ENCODE measurements at places on chromosomes 1 and 21. TPM values are rescaled to one million over a fixed set of nuclear protein-coding genes. Genes with fewer than 3 reads are reported as not detected.
A peak's percentile ranks its signal among the peaks of the same experiment; 100 is the strongest.

GRCh38 chr21:20647607-20648006 lies 350.6 kb upstream of the NCAM2 start:
- DNase-seq = no peak

- no peak for DNase-seq
These were observed 49.1 kb downstream of the ATP2B4 start for GRCh38 chr1:203675596-203676347.

GRCh38 chr1:53379662-53380002 lies 51.8 kb upstream of the LRP8 start:
- no peak for DNase-seq

- DNase-seq = no peak
These were observed 304.9 kb upstream of the DUSP10 start for GRCh38 chr1:222046684-222047263.

GRCh38 chr1:116397728-116398127 lies 24.7 kb downstream of the ATP1A1 start:
- no peak for DNase-seq

DNA sequence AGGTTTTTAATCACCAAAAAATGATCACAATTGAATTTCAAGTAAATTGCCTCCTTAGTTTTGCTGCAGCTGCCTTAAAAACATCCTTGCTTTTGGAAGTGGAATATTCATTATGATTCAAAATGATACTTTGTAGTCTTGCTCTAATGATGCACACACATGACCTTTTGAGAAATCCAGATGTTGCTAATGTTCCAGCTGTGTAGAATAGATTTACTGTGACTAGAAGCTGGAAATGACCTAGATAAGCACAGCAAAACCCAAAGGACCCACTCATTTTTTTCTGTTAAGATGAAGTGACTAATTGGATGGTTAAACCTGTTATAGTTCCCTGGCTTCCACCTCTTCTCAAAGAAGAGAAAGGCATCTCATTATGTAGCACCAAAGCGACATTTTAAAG lies 64.6 kb upstream of the RALGPS2 start:
- DNase-seq = no peak

- peak; percentile 90 for DNase-seq
These were observed 80.3 kb downstream of the SELENOF start for GRCh38 chr1:86833461-86834215.

DNA sequence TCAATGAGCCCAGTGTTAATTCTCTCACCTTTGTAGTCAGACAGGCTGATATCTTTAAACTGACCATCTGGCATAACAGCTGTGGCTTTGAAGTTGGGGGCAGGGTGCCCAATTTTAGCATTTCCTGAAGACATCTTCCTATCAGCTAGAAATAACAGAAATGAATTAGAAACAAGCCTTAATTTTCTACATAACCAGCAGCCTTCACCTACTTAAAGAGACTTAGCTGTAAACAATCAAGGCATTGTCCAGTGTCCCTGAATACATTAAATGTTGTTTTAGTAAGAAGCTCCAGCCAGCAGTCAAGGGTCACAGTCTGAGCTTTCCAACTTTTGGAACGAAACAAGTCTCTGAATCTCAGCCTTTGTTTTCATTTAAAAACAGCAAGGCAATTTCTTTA lies 2.8 kb downstream of the PRDX1 start:
- DNase-seq = peak; percentile 70

DNA sequence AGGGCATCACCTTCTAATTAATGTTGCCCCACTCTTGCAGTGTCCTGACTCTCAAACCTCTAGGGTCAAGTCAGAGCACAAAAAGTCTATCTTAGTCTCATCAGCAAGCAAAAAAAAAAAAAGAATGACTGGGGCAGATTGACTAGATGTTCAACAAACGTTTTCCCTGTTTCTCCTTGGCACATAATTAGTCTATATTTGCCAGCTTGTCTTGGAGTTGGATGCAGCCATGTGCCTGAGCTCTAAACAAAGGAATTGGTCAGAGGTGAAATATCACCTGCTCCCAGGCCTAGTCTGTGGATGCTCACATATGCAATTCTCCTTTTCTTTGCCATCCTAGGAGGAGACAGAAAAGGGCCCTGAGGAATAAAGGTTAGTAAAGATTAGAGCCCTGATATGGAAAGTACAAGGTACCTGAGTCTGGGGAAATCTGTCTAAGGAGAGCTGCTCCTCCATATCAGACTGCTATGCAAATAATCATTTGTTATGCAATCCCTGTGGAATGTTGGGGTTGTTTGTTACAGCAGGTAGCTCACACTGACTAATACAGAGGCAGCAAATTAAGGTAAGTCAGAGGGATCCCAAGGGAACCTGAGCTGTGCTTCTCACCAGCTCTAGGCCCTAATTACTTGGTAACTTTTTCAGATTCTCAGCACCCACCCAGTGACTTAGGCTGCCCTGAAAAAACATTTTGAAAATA lies 130.8 kb downstream of the BRINP2 start:
- no peak for DNase-seq

DNA sequence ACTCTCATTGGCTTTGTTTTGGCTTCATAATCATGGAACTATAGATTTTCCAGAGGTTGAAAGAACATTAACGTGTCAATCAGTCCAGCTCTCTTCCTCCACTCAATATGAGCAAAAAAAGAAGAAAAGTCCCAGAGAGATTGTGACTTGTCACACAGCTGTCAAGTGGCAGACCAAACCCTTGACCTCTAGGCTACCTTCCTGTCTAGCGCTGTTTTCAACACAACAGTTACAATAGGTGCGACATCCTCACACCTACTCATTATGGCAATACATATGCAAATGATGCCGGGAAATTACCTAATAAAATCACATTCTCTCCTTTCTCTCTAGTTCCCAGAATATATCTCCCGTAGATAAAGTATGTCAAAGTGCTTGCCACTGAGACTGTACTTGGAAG lies 1.1 kb downstream of the WARS2 start:
- no peak for DNase-seq

- no peak for DNase-seq
These were observed 578 bp upstream of the SESN2 start for GRCh38 chr1:28258628-28259251.

- DNase-seq = peak; percentile 35
These were observed 2.6 kb downstream of the MGST3 start for GRCh38 chr1:165633614-165634013.

AMY2A gene
- not detected for total RNA-seq

IKBKE gene
- total RNA-seq = 10.0 TPM

SLAMF8 gene
- total RNA-seq = 0.05 TPM

FMO4 gene
- 3.1 TPM for total RNA-seq

ARHGEF16 gene
- total RNA-seq = not detected

EDARADD gene
- not detected for total RNA-seq

DENND2C gene
- total RNA-seq = 11.3 TPM

C1orf167 gene
- 4.8 TPM for total RNA-seq

AKR7A3 gene
- 0.19 TPM for total RNA-seq

F11R gene
- 3.2 TPM for total RNA-seq
